Stimulated activated CD4-positive, alpha-beta T cell treated with anti-CD3 and anti-CD28 coated beads, Interleukin-1b, Interleukin-23, amount 100 ng/mL, for 1 hour (primary cell): ENCODE measurements at places on chromosomes 4 and X.

DNA sequence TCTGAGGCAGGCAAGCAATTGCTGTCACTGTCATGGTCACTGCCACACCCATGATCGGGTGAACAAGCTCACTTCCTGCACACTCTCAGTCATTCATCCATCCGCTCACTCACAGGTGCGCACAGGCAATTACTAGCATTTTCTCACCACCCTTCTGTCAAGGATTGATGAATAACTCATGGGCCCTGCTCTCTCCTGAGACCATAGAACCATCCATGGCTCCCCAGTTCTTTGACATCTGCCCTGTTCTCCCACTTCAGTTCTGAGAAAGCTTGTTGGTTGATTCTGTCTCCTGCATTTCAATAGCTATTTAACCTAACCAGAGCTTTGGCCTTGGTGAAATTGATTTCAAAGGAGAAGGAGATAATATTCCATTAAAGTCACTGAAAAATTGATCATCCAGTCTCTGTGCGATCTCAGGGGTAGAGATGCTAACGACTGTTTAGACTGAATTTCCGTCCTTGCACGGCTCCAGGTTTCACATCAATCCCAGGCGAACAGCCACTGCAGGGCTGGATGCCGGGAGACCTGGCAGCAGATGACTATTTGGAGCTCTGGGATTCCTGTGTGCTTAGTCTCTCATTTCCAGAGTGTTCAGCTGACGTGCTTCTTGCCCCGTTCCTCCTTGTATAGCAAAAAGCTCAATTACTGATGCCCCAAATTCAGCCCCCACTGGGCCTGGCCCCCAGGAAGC, 36.9 kb upstream of the ADRA2C start:
- DNase-seq: no peak

GRCh38 chr4:172486531-172486930, 673.3 kb downstream of the GALNTL6 start:
- no peak for DNase-seq

DNA sequence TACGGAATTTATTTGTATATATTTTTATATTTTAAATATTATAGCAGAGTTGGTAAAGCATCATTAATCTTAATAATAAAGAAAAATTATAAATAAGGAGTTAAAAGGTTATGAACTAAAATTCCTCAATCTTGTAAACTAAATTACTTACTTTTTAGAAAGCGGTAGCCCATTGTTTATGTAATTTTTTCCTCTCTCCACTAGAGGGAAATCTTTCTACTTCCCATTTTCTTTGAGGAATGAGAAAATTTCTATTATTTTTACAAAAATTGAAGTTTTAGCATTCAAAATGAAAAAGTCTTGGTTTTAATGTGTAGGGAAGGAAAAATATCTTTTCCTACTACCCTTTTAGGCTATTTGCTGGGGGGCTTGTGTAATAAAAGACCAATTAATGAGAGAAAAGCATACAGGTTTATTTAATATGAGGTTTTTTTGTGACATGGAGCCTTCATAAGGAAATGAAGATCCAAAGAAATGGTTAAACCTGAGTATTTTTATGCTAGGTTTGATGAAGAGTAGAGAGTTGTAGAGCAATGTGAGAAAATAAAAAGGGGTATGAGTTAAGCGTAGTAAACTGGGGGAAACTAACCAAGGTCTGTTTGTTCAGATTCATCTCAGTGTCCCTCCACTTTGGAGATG, 68.7 kb upstream of the ADAD1 start:
- no peak for DNase-seq

- no peak for DNase-seq
These were observed 141.4 kb downstream of the PPP3CA start for GRCh38 chr4:101205916-101206315.

DNA sequence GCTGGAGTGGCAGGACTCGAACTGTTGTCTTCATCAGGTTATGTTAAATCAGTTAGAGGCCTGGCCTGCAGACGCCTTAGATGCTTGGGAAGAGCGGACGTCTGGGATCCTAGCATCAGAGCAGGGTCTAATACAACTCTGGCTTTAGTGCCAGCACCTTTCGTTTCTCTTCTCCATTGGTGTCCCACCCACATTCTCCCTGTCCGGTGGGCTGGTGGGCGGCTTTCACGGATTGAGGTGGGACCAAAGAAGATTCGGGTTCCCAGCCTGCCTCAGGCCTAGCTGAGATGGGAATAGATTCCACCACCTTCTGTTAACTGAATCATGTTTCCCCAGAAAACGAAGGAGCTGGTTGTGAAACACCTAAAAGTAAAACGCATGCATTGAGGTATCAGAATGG, 939 bp downstream of the PDK3 start:
- DNase-seq: no peak

GRCh38 chr4:35511851-35512250, 732.5 kb downstream of the ARAP2 start:
- no peak for DNase-seq

DNA sequence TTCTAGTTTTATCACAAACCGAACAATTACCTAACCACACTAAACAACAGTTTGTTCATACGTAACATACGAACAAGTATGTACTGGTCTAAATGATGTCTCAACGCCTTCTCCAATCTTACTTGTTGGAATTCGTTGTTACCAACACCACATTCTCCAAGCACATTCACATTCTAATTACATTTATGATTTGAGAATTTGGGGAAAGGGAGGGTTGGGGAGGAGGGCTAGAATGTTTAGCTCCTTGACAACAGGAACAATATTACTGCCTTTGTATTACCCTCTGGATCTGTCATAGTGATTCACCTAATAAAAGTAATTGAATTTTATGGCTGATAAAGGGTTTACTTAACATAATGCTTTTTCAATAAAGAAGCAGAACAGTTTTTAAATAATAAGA, 24.4 kb downstream of the LCORL start:
- DNase-seq: no peak

- no peak for DNase-seq
These were observed 935.6 kb downstream of the PDHA2 start for GRCh38 chr4:96775501-96775900.

DNA sequence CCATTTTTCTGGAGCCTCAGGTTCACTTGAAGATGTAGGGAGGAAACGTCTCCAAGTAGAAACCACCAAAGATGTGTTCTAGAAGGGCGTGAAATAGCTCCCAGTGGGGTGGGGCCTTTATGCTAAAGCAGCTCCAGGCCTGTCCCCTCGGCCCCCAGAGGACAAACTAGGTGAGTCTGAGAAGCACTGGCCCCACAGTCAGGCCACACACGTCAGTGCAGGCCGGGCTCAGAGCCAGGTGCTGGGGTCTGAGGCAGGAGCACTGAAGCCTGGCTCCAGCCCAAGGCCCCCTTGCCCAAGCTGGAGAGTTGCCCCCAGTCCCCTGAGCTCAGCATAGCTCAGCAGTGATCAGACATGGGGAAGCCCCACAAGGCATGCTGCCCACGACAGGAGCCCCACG, 95.4 kb upstream of the PSAPL1 start:
- no peak for DNase-seq

DNA sequence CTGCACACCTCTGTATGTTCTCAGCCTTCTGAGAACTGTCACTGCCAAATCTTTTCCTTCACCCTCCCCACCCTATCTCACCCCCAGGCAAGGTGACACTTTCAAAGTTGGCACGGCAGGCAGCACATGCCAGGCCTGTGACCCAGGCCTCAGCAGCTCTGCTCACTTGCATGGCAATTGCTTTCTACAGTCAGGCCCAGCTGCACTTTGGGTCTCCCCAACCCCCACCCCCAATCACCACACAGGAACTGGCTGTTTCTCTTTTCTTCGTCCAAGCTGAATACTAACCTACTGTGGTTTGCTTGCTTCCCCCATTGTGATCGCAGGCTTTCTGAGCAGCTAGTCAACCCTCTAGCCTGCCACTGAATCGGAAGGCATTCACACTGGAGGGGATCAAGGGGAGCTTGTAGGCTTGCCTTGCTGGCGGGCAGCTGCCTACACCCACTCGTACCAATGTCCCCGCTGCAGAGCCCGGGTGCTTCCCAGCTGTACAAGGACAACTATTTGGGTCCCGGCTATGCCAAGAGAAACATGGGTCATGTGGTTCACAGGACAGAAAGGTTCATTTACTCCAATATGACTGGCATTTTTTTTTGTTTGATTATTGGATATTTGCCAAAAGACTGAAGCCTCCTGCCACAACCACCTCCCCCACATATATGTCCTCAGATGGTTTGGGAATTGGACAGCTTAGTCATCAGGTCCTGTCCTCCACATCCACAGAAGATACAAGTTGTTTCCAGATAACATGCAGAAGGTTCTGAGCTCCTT, 28.1 kb downstream of the SLC25A43 start:
- DNase-seq: no peak

DNA sequence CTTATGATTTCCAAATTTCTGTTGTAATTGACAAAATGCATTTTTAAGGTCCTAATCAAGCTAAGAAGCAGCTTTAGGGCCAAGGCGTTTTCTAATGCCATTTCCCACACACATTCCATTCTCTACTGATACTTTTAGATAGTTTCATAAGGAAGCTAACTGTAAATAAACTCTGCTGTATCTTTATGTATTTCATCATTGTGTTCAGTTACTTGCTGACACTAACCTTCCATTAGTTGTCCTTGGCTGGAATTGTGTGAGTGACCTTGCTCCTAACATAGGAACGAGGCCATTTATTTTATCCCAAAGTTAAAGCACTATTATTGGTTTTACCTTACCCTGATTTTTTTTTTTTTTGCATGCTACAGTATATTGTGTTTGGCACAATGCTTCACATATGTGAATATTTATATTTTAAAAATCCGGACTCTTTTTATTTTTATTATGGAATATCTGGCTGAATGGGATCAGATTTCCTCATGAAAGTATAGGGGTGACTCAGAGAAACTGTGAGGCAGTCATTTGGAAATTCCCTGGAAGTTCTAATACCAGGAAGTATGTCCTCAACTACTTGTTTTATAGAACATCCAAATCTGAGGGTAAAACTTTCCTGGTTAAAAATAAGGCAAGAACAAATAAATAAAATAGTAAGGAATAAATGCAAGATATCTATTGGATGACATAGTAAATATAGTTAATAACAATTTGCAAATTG, 62.7 kb upstream of the SORBS2 start:
- DNase-seq: no peak

GRCh38 chr4:72987741-72988729, 81.5 kb downstream of the COX18 start:
- DNase-seq: no peak

GRCh38 chr4:73945140-73945539, 36.7 kb downstream of the PF4 start:
- DNase-seq: no peak

DNA sequence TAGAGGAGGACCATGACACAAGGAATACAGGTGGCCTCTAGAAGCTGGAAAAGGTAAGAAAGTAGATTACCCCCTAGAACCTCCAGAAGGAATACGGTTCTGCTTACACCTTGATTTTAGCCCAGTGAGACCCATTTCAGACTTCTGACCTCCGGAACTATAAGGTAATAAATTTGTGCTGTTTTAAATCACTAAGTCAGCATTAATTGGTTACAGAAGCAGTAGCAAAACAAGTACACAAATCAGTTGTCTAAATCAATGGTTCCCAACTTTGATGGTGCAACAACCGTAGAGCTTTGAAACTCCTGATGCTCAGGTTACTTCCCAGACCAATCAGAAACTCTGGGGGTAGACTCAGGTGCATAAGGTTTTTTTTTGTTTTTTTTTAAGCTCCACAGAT, 113.6 kb downstream of the RTL9 start:
- no peak for DNase-seq

GRCh38 chr4:73750730-73751129, 10.4 kb downstream of the CXCL8 start:
- no peak for DNase-seq

DNA sequence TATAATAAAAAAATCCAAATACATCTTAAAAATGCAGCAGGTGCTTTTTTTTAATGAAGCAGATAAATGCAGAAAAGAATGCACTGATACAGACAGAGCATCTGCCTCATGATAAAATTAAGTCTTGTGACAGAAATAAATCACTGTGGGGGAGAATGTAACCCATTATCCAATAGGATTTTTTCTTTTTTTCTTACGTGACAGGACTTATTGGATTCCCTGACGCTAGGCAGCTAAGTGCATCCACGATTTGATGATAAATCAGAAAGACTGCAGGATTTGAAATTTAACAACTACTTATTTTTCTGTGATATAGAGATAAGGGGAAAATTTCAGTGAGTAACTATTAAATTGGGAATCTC, 110.6 kb upstream of the PPARGC1A start:
- no peak for DNase-seq
